ENCODE measurements at places on chromosomes 11 and 22.

- no peak for DNase-seq
These were observed 2.4 kb upstream of the ZP1 start for GRCh38 chr11:60864856-60865513.

GRCh38 chr11:63880403-63880790, 36.6 kb downstream of the RCOR2 start:
- no peak for DNase-seq

DNA sequence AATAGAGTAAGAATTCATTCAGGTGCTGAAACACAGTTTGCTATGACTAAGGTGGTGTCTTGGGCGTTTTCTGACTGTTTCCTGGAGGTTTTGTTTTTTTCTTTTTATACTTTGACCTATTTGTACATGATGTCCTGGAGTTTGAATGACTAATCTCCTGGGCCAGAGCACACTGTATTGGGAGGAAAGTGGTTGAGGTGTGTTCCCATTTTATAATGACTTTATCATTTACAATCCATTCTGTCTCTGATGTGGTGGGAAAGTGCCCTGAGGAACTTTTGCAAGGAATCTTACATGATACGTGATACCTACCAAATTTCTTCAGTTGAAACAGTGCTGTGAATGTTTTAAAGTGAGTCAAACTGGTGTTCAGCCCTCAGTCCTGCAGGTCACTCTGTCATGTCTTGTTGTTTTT, 80.8 kb downstream of the TNRC6B start:
- no peak for DNase-seq

GRCh38 chr22:23700706-23701105, 9.9 kb downstream of the RGL4 start:
- DNase-seq = no peak

DNA sequence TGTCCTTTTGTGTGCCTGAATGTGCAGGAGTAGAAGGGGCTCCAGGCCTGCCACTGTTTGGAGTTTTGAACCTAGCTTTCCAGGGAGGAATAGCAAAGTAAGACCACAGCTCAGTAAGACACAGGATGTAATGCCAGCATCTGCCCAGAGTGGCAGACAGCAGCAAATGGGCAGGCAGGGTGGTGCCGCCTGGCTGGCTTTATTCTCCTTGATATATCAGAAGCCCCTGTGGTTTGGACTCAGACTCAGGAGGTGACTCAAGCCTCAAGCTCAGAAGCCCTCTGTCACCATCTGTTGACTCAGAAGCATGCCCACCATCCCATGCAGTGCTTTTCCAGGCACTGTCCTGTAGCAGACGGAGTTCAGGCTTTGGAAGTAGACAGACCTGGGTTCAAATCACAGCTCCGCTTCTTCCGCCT, 72.7 kb upstream of the TTC12 start:
- no peak for DNase-seq

DNA sequence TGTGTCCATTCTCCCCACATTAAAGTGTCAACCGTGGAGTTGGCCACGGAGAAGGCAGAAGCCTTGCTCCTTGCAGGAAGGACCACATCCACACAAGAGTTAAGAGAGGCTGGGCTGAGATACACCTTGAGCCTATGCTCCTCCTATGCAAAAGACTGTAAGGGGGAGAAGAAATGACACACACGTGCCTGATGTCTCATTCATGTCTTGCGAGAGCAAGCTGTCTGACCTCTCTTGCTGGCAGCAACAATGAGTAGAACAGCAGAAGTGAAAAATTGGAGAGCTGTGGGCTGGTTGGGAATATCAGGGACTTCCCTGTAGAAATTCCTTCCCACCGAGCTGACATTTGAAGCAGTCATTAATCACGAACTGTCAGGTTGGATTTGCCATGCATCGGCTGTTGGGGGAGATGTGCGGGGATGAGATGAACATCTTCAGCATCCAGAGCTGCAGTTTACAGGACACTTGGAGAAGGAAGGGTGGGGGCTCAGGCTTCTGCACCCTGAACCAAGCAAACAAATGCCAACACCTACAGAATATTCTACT, 139.3 kb downstream of the MYO18B start:
- no peak for DNase-seq

- DNase-seq = no peak
These were observed 138.0 kb upstream of the POU2AF2 start for GRCh38 chr11:111107501-111107900.

GRCh38 chr11:45026835-45027234, 76.2 kb upstream of the TP53I11 start:
- DNase-seq = no peak

DNA sequence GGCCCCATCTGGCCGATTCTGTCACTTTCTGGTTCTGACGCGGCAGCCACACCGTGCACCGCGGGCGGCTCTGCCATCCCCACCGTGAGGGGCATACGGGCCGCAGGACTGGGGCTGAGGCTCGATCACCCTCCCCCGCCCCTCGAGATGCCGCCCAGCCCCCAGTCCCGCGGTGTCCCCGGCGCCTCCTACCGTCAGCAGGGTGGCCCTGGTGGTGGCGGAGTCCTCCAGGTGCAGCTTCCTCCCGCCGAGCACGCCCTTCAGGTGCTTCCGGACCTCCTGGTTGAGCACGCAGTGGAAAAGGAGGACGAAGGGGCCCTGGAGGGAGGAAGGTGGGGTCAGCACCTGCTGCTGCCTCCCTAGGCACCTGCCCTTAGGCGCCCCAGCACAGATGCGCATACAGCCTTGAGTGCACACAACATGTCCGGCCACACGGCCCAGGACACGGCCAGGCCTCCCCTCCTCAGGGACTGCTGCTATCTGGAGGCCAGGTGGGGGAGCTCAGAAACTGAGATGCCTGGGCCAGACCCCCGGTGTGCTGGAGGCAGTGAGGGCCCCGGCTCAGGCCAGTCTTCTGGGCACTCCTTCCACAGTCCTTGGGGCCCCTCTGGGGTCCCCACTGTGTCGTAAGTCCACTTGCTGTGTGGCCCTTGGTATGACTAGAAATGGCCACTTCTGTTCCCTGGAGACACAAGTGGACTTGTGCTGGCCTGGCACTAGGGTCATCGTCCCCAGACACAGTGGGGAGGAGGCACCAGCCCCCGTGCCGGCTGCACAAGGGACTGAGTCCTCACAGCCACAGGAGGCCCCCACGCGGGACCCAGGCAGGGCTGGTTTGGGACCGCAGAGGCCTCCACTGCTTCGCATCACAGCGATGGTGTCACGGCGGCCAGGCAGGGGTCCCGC, 31.5 kb downstream of the TRMU start:
- no peak for DNase-seq

DNA sequence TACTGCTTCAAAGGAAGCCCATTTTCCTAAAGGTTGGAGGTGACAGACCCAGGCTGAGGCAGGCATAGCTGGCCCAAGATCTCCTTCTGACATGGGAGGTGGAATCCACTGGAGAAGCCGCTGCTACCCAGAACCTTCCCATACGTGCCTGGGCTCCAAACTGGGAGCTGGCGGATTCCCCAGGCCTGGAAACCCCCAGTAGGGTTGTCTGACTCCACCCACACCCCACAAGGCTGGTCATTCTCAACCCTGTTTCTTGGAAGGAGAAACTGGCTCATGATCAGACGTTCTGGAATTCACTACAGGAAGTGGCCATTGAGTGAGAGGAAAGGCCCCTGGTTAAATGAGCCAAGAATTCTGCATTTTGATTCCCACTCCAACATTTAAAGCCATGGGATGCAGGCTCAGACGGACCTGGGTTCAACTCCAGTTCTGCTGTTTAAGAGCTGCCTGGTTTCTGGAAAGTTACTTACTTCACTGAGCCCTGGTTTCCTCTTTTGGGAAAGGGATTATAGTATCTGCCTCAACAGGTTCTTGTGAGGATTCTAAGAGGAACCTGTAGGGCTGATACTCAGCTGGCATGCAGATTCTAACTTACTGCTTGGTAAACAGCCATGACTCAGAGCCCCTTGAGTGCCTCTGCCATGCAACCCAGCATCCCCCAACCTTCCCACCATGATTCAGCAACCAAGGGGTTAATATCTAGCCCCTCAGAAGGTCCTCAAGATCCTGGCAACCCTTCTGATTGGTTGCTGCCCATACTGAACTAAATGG, 19.4 kb upstream of the TSKU start:
- DNase-seq = no peak

DNA sequence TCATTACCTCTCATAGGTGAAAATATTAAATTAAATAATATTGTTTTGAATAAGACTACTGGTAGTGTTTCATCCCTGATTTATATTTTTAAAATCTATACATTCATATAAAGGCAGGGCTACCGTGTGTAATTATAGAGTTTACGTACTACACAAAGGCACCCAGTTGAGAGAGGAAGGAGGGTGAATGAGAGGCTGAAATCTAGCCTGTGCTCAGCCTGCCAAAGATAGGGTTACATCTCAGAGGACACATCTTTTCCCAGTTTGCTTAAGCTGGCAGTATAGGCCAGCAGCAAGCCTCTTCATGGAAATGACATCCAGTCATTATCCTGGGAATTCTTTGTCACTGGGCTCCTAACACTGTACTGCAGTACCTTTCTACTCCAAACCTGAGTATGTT, 7.5 kb upstream of the B3GNT6 start:
- no peak for DNase-seq

DNA sequence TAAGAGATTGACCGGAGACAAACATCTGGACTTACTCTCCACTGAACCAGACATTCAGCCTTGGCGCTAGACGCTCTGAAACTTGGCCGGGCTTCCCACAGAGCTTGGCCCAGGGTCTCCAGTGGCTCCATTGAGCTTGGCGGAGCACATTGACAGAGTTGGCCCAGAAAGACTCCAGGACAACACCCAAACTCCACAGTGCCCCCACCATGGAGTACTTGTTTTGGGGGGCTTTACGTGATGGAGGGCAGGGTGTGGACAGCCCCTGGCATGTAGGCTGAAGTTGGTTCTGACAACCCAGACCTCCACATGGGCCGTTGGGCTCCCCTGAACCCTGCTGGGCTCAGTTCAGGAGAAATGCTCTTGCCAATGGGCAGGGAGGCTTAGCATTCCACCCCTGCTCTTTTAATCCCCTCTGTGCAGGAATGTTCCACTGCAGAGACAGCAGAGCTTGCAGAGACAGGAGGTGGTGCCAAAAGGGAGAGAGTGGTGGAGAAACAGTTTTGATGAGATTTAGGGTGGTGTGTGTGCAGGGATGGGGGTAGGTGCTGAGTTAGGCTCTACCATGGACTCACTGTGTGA, 102.4 kb upstream of the TIMP3 start:
- no peak for DNase-seq

DNA sequence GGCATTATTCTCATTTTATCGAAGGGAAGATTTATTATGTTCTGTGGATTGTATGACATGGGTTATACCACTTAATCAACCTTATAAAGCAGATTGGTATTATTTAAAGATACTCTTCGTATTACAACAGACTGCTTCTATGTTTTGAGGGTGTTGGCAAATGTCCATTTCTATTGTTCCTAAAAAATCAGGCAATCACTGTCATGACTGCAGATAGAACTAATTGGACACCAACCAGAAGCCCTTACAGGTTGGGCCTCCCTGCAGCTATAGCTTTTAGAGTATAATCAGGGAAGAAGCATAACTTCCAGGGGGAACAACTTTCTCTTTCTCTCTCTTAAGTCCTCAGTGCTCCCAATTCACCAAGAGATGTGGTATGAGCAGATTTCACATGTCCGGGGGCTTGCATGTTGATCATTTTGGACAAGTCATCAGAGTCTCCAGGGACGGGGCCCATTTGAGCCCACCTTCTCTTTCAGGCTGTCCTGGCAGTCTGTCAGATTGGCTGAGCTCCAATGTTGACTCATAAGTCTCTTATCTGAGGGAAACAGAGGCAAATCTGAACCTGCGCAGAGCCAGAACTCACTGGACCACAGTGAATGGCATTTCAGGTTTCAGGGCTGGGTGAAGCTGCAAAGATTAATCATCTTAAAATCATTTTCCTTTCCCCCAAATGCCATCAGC, 264.0 kb upstream of the CCDC90B start:
- no peak for DNase-seq

- DNase-seq = no peak
These were observed 35.0 kb upstream of the EHF start for GRCh38 chr11:34585735-34586487.

DNA sequence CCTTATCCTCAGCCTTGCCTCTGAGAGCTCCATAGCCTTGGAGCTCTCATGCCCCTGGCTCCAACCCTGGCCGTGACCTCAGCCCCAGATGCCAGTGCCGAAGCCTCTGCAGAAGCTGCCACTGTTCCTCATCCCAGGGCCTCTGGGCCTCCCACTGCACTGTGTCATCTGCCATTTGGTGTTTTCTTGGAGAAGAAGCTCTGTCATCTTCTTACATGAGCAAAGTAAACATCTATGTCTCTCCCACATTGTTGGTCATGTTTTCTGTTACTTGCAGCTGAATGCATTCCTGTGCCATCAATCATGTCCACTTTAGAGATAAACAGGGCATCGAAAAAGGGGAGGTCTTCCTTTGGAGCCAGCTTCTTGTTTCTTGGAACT, 45.0 kb upstream of the FTH1 start:
- DNase-seq = no peak

DNA sequence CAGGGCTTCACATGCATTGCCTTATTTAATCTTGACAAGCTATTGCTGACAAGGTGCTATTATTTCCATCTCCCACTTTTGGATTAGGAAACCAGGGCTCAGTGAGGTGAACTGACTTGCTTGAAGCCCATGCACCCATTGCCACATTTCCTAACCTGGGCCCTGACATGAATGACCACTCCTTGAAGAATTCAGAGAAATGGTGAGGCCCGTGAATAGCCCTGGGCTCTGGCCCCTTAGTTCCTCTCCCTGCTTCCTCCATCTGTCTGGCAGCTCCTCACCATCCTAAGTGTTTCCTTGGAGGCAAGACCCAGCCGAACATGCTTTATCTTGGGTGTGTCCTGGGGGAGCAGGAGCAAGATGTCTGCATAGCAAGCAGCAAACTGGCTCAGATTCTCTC, 56.1 kb upstream of the NECTIN1 start:
- DNase-seq = no peak

DNA sequence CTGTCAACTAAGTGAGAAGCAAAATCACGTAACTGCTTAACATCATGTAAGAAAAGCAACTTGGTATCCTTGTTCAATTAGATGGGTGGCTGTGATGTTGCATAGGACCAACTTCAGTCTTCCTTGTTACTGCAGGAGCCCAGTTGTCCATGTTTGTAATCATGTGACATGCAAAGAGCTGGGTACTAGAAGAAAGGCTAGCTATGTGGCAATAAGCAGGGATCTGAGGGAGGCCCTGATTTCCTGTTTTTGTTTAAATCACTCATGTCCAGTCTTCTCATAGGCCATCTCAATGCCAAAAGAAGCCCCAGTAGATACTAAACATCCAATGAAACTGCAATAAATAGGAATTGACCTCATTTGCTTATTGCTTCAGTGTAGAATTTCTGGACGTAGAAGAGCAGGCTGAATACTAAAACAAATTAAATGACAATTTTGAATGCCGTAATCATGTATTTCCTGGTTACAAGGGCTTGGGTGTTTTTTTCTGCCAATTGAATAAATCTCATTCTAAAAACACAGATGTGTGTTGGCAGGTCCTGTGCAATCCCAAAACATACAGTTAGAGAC, 140.8 kb upstream of the ARHGAP20 start:
- DNase-seq = no peak

GRCh38 chr11:95919514-95919913, 4.4 kb downstream of the MTMR2 start:
- DNase-seq = no peak

Data from CD8-positive, alpha-beta T cell (primary cell).